ENCODE measurements at places on chromosomes 7 and 10. TPM values are rescaled to one million over a fixed set of nuclear protein-coding genes. Genes with fewer than 3 reads are reported as not detected.

- no peak for DNase-seq
These were observed 35.9 kb downstream of the APBB1IP start for GRCh38 chr10:26474026-26474425.

- no peak for DNase-seq
These were observed 13.4 kb downstream of the TNS3 start for GRCh38 chr7:47568547-47568946.

GRCh38 chr7:155721056-155721455 is 76.6 kb downstream of the RBM33 start:
- no peak for DNase-seq

DNA sequence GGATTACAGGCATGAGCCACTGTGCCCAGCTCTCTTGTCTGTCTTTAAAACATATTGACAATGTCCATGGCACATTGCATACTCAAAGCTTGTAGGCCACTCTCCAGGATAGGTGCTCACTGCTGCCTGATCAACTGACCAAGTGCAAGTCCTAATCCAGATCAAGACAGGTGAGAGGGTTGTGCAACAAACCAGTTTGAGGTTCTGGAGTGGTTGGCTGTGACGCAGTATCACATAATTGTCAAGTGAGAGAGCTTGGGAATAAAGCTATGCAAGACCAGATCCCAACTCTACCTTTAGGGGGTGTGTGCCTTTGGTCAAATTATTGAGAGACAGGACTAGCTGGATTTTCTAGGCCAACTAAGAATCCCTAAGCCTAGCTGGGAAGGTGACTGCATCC is 43.0 kb upstream of the OPN4 start:
- no peak for DNase-seq

DNA sequence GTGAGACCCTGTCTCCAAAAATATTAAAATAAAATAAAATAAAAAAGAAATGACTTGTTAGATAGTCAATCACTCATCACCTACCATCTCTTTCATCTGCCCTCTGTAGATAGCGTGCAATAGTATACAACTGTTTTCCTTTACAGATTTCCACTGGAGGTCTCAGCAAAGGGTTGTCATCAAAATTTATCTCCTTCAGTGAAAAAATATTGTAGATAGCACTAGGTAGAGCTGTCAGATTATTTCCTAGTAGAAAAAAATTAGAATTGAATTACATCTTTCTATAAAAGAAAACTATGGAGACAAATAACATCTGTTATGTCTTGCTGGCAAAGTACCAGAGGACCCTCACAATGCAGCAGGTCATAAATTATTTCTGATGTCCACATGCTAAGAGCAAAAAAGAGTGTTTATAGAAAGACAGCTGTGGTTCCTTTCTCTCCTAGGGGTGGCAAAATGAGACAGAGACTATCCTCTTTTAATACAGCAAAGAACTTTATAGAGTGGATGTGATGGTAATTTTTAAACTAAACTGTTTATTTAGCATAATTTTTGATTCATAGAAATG is 16.3 kb upstream of the CYP51A1 start:
- no peak for DNase-seq

- DNase-seq: no peak
These were observed 195.4 kb downstream of the MACC1 start for GRCh38 chr7:20021831-20022230.

- DNase-seq: no peak
These were observed 6.8 kb downstream of the AEBP1 start for GRCh38 chr7:44110719-44111635.

GRCh38 chr7:80410081-80410480 is 101.8 kb downstream of the GNAT3 start:
- DNase-seq: no peak

GRCh38 chr7:30465811-30466180 is 12.8 kb downstream of the NOD1 start:
- DNase-seq: no peak

DNA sequence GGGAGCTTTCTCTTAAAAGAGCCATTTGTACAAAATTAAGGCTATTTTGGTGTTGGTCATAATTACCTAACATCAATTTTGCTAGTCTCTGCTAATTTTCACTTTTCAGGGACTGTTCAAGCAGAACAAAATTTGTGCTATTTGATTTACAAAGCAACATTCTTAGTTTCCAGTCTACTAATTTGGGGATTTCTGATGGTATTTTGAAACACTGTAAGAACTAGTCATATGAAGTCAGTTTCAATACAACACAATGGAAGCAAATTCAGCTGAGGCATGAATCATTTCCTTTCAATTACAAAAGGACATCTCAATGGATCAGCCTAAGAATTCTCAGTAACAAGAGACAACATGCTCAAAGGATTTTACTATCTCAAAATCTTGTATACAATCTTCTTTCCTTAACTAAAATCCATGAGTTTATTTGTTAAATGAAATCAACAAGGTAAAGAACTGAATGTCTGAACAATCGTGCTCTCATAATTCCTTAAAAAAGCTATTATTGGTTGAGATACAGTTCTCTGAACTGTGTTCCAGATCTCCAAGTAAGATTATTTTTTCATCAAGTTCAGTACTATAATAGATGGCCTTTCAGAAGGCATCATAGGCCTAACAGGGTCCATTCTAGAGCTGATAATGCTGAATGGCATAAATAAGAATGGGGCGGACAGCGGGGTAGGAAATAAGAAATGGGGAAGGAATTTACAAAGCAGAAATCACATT is 144.6 kb downstream of the NRCAM start:
- no peak for DNase-seq

GRCh38 chr7:39948375-39948955 is 1.6 kb upstream of the CDK13 start:
- no peak for DNase-seq

DNA sequence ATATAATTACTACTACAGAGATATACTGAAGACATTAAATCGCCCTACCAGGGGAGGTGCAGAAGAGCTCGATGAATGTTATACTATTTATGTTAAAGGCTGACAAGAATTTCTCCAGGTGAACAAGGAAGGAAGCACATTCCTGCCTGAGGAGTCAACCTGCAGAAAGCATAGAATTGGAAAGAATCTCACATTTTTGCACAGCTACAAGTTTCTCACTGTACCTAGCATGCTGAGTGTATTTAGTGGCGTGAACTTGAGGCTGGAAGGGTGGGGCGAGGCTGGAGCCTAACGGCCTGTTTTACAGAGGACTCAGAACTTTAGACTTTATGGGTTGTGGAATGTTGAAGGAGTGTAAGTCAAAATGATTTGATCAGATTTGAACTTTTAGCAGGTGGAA is 373.6 kb upstream of the LRGUK start:
- DNase-seq: no peak

DNA sequence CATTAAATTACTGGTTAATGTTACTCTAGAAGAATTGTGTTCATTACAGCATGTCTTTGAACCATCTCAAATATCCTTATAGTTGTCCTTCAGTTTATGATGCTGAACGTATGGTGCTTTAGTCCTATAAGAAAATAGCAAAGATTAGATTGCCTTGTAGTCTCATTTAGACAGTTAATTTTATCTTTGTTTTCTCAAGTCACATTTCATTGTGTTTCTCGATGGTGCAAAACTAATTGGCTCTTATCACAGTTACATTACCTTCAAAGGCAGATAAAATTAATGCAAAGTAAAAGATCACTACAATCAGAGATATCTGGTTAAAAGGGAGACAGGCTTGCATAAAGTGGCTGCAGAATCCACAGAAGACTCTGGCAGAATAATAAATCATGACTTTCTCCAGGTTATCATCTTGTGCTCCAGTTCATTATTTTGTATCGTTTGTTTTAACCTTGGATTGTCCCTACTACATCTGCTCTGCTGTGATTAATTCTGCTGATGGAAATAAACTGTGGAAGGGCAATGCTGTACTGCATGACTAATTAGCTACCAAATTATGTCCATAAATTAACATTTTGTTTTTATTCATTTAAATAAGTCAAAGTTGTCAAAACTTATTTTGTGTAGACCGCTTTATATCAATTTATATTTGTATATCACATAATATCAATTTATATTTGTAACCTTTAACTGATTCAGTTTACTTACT is 24.2 kb downstream of the PRPS1L1 start:
- no peak for DNase-seq

GRCh38 chr7:2603044-2603965 is 28.5 kb upstream of the TTYH3 start:
- DNase-seq: no peak

- DNase-seq: no peak
These were observed 61.3 kb downstream of the TACC2 start for GRCh38 chr10:122050311-122050710.

GRCh38 chr7:11675163-11675562 is 156.8 kb downstream of the THSD7A start:
- DNase-seq: no peak

DNA sequence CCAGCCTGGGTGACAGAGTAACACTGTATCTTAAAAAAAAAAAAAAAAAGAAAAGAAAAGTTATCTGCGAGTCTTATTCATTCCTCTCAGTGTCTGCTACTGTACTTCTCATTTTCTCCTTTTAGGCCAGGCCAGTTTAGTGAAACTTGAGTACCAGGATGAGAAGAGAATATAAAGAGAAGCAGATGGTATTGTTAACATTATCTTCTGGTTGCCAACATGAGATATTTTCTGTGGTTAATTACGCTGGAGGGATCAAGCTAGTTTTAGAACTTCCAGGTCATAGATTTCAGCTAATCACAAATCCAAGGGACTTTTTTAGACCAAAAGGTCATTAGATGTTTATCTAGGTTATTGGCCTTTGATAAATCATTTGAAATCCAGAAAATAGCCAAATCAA is 252.6 kb upstream of the SMIM30 start:
- DNase-seq: no peak

GRCh38 chr7:106134241-106134640 is 22.1 kb upstream of the SYPL1 start:
- no peak for DNase-seq

SLF2 gene
- 44.4 TPM for total RNA-seq

C10orf67 gene
- not detected for total RNA-seq

NRG3 gene
- total RNA-seq: not detected

MMP21 gene
- not detected for total RNA-seq

ABCC2 gene
- 0.76 TPM for total RNA-seq

NEBL gene
- total RNA-seq: not detected

WNT8B gene
- 0.37 TPM for total RNA-seq

SFTPA1 gene
- not detected for total RNA-seq

CXCL12 gene
- total RNA-seq: not detected

RTKN2 gene
- total RNA-seq: 2.6 TPM

PPP1R17 gene
- not detected for total RNA-seq

HYAL4 gene
- not detected for total RNA-seq

NUTM2A gene
- 0.71 TPM for total RNA-seq

ADAM8 gene
- 75.5 TPM for total RNA-seq

Data from activated CD8-positive, alpha-beta T cell treated with anti-CD3 and anti-CD28 coated beads, Interleukin-2, amount 10 ng/mL, durations not matched to agents 7 days and 5 days (primary cell).